Breast epithelium (tissue), 4 donors: ENCODE measurements at places on chromosomes 4 and X. TPM values are rescaled to one million over a fixed set of nuclear protein-coding genes. Genes with fewer than 3 reads are reported as not detected.

PNMA3 gene
- total RNA-seq: not detected

DNA sequence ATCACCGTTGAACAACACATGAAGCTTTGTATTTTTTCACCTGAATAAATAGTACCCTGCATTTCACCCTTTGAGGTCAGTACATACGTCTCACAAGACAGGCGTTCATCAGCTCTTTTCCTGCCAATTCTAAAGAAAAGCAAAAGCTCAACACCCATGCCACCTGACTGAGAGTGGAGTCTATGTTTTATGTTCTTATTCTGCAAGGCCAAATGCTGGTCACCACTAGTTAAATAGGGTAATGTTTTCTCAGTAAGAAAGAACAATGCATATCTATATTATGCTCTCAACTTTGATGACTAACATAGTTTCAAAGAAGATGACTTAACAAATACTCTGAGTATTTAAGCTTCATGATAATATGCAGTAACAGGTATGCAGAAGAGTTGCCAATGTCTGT, 336.3 kb upstream of the BMP3 start:
- DNase-seq: no peak
- no peaks in the 10 kb centered on the region for H3K27me3 ChIP-seq
- H3K4me3 ChIP-seq: no peak overlapping the region
- no peaks in the 10 kb centered on the region for H3K4me1 ChIP-seq
- no peak overlapping the region for H3K27ac ChIP-seq
- H3K36me3 ChIP-seq: no peaks in the 10 kb centered on the region

MAGEA10 gene
- total RNA-seq: not detected

ASB12 gene
- not detected for total RNA-seq

DNA sequence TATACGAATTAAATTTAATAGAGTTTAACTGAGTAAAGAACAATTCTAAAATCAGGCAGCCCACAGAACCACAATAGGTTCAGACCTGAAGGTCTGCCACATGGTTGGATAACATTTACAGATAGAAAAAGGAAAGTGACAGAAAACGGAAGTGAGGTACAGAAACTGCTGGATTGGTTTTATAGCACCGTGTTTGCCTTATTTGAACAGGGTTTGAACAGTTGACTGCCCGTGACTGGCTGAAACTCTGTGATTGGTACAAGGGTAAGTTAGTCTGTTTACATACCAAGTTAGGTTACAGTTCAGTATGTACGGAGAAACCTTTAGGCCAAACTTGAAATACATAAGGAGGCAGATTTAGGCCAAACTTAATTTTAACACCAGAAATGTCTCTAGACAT, 64.1 kb upstream of the ATXN3L start:
- H3K36me3 ChIP-seq: no peaks in the 10 kb centered on the region
- no peak overlapping the region for H3K27ac ChIP-seq
- no peaks in the 10 kb centered on the region for H3K4me1 ChIP-seq
- no peak overlapping the region for H3K4me3 ChIP-seq

GRCh38 chrX:12790885-12791256, 341 bp upstream of the PRPS2 start:
- no peaks in the 10 kb centered on the region for H3K4me1 ChIP-seq
- H3K4me3 ChIP-seq: peak overlapping the region; percentile 63
- peak overlapping the region; percentile 80 for H3K27ac ChIP-seq
- no peak for DNase-seq
- H3K36me3 ChIP-seq: no peaks in the 10 kb centered on the region
